Activated T-cell treated with anti-CD3 and anti-CD28 coated beads for 4 hours (primary cell): ENCODE measurements at places on chromosomes 1 and 21.

- DNase-seq = no peak
Observed at GRCh38 chr1:67604778-67605177, 80.2 kb upstream of the GADD45A start.

GRCh38 chr1:145771056-145771455, 51.8 kb downstream of the CD160 start:
- DNase-seq = no peak

DNA sequence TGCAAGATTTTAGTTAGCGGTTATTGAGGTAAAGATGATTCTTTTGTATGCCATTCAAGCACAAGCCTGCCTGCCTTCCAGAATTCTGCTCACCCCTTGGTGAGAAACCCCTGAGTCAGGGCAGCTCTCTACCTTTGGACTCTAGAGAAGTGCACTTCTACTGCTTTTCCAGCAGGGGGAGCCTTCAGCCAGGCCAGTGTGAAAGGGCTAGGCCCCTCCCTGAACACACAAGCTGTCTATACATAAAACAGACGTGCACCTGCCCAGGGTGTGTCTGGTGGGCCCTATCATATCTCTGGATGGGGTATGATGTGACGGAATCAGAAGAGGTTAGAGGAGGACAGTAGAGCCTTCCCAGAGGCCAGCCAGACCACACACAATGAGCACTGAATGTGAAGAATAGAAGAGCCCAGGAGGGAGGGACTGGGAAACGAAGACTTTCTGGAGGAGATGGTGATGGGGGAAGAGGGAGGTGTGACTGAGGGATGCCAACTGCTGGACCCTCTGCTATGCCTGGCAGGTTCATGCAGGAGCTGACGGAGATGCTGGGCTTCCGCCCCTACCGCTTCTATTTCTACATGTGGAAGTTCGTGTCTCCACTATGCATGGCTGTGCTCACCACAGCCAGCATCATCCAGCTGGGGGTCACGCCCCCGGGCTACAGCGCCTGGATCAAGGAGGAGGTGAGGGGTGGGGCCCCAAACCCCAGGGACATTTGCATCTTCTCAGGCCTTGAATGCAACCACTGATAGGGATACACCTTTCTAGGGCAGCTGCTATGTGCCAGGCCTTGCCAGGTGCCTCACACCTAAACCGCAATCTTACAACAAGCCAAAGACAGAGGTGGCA, 13.0 kb upstream of the KCNC4 start:
- peak; percentile 30 for DNase-seq

GRCh38 chr1:111989531-111990025, at the start of gene KCND3:
TSS of gene KCND3 (minus strand) at chr1:111989668.
- DNase-seq = no peak

DNA sequence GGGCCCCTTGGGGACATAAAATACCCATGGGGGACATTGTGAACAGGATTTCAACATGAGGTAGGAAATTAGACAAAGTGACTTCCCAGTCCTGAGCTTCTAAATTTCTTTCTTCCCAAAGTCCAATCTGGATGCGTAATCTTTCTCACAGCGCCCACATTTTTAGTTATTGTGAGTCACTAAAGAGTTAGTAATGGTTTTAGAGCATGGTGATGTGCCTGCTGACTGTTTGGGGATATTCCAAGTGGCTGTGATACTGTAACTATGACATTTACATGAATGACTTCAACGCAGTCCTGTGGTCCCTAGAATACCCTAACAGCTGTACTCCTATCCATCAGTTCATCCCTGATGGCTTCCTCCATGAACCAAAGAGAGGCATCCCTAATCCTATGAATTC, 224.0 kb upstream of the COA6 start:
- DNase-seq = no peak

DNA sequence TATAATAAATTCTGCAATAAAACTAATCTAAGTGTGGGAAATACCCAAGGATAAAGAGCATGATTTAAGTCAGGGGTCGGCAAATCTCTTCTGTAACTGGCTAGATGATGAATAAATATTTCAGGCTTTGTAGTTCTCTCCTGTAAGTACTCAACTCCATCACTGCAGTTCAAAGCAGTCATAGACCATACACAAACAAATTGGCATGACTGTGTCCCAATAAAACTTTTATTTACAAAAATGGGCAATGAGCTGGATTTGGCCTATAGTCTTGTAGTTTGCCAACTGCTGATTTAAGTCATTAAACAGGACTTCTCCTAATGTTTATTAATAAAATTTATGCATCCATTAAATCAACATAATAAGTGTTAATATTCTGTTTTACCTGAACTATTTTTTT, 49.4 kb downstream of the EDEM3 start:
- no peak for DNase-seq

- DNase-seq = no peak
Observed at GRCh38 chr1:47875831-47876586, 121.2 kb downstream of the TRABD2B start.

- no peak for DNase-seq
Observed at GRCh38 chr1:3061981-3062615, 6.9 kb upstream of the PRDM16 start.

- DNase-seq = no peak
Observed at GRCh38 chr1:201436393-201436792, 14.9 kb upstream of the TNNI1 start.

DNA sequence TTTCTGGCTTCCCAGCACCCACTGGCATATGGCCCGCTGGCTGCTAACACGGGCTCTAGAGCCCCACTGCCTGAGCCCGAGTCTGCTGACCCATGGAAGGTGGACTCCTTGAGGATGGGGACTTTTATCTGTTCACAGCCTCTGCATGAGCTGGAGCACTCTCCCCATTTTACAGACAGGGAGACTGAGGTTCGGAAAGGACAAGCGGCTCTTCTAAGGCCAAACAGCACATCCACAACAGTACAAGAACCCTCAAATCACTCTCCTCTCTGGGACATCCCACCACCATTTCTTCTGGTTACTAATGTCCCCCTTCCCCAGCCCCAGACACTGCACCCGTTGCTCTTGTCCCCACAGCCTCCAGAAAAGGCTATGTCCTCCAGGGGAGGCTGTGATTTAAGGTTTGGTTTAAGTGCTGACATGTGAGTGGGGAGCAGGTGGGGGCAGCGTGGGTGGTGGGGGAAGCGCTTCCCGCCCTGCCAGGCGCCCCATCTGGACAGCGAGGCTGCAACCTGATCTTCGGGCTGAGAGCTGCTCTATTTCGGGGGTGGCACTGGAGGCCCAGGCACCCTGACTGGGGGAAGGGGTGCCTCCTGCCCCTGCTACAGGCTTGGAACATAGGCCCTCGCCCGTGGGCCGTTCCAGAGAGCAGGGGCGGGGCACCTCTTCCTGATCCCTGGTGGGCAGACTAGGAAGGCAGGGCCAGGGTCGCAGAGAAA, 104.8 kb upstream of the WNT4 start:
- DNase-seq = no peak

DNA sequence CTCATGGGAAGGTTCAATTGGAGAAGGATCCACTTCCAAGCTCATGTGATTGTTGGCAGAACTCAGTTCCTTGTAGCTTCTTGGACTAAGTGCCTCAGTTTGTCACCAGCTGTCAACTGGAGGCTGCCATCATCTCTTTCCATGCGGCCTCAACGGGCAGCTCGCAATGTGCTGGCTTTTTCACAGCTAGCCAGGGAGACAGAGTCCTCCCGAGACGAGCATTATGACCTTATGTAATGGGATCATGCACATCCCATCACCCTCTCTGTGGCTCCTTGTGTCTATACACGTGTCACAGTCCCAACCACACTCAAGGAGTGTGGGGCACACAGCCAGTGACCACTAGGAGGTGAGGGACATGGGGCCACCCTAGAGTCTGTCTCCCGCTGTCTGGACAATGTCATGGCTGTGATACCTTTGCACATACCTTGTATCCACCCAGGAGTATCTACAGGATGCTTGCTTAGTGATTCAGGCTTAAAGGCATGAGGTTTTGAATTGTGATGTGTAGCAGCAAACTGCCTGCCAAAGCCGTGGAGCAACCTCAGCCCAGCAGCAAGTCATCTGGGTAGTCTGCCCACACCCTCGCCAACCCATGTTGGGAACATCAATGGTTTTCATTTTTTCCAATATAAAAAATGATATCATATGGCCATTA, 3.9 kb upstream of the KRTAP10-6 start:
- DNase-seq = no peak

DNA sequence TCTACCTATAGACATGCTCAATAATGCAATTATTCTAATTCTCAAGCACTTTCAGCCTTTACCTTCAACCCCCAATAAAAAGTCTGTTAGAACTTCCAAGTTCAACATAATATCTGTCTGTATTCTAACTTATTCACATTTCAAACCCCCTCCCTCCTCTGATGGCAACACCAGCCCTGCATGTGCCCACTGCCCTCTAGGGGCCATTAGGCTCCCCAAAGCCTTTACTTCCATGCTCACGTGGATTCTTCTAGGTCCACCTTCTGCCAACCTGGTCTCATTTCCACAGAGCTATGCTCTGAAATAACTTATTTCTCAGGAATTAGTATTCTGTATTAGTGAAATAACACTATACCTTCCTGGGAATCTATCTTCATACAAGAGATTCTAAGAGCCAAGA, 22.2 kb upstream of the KPRP start:
- DNase-seq = no peak

GRCh38 chr1:68173936-68174737, 58.2 kb downstream of the WLS start:
- no peak for DNase-seq

- no peak for DNase-seq
Observed at GRCh38 chr21:33057385-33057940, 12.5 kb upstream of the OLIG1 start.

- no peak for DNase-seq
Observed at GRCh38 chr1:203306965-203307541, 1.7 kb downstream of the BTG2 start.

DNA sequence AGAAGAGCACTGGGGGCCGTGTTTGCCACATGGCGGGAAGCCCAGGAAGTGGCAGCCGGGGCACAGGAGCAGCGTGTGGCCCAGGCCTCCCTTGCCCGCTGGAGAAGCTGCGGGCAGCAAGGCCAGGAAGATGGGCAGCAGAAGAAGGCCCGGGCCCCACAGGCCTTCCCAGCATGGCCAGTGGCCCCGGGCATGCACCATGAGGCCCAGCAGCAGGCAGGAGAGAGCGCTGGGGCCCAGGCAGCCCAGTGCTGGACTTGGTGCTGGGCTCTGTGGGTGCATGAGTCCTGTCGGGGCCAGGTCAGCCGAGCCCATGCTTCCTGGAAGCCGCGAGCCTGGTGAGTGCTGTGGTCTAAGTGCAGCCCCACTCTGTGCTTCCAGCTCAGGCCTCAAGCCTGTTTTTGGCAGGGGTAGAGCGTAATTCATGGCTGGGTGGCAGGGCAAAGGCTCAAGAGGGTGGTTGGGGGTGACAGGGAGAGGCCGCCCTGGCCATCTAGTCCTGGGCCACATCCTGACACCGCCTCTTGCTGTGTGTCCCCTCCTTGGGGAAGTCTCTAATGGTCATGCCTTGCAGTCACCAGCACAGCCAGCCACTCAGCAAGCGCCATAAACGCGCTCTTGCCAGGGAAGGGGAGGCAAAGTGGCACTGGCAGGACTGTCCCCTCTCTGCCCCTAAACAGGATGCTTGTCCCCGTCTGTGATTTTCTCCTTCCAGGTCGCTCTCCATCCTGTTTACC, 21.3 kb downstream of the MTHFR start:
- DNase-seq = no peak

DNA sequence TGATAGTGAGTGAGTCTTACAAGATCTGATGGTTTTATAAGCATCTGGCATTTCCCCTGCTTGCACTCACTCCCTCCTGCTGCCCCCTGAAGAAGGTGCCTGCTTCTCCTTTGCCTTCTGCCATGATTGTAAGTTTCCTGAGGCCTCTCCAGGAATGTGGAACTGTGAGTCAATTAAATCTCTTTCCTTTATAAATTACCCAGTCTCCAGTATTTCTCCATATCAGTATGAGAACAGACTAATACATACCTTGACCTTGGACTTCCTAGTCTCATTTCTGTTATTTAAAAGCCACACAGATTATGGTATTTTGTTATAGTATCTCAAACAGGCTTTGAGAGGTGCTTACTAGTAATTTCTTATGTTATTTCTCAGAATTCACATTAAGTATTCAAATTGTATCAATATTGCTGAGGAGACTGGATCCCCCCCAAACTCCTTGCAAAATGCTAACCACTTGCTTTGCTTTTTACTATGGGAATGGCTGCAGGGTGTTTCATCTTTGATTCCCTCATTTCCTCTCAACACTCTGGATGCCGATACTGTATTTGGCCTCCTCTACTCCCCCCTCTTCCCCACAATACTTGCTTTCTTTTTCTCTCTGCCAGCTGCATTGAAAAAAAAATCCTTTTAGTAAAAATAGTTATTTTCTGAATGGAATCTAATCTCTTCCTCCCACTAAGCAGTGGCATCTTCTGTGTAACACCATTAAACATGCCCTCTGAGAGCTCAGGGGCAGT, 96.9 kb upstream of the WLS start:
- DNase-seq = no peak

GRCh38 chr1:150622303-150622975, 7.0 kb downstream of the ENSA start:
- no peak for DNase-seq

- DNase-seq = no peak
Observed at GRCh38 chr1:197439708-197440280, 171.7 kb downstream of the CRB1 start.

- no peak for DNase-seq
Observed at GRCh38 chr1:25599969-25600610, 16.5 kb upstream of the MAN1C1 start.

DNA sequence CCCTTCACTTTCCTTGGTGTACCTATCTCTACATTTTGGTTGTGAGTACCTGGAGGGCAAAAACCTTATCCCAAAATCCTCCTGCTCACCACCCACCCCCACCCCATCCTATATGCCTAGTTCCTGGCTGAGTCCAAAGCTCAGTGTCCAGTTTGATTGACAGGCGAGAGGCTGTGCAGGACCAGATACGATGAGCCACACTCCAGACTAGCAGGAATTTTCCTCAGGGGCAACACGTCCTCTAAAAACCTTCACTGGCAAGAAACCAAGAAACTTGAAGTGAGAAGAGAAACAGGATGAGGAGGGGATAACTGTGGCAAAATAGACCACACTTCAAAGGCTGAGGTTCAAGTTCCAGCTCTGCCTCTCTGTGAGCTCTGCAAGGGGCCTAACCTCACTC, 1.1 kb upstream of the SLAMF8 start:
- no peak for DNase-seq

- DNase-seq = no peak
Observed at GRCh38 chr1:102942324-102942723, 166.0 kb downstream of the COL11A1 start.

DNA sequence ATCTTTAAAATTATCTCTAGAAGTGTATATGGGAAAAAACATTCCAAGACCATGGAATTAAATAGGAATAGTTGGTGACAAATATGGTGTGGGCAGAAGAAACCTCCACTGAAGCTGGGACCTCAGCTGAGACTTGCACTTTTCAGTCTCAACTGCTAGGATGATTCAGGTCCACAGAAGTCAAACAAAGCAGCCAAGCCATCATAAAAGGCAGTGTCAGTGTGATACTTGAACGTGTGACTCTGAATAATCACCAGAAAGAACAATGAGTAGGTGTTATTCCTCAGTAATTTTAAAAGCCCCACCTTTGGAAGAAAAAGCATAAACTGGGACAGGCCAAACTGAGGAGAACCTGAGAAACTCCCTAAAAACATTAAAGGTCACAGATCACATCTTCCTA, 90.7 kb downstream of the ZNF281 start:
- no peak for DNase-seq

GRCh38 chr1:229888561-229889001, 178.5 kb upstream of the GALNT2 start:
- no peak for DNase-seq

GRCh38 chr1:184693011-184693410, 61.6 kb downstream of the EDEM3 start:
- DNase-seq = no peak
